Activated naive CD4-positive, alpha-beta T cell treated with Interleukin-2 at 50 U/mL for 16 hours (primary cell): ENCODE measurements at places on chromosomes 13 and 19.

GRCh38 chr13:73967397-73968165 lies 166.6 kb downstream of the KLF12 start:
- DNase-seq: no peak

- no peak for DNase-seq
Measured at GRCh38 chr13:38210928-38211596, 138.6 kb upstream of the UFM1 start.

- no peak for DNase-seq
Measured at GRCh38 chr13:25973085-25973484, 78.7 kb downstream of the SHISA2 start.

DNA sequence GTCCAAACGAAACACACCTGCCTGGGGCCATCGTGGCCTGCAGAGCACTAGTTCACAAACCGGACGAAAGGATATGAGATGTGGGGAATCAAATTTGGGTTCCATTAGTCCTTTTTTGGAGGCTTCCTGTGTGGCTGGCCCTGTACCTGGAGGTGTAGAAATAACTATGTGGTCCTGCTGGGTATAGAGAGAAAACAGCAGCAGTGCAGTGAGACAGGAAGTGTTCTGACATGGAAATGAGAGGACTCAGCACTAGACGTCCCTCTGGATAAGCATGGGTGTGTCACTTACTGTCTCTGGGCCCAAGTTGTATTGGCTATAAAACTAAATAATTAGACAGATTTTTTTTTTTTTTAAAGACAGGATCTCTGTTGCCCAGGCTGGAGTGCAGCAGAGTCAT lies 12.3 kb downstream of the KDELR1 start:
- DNase-seq: no peak

DNA sequence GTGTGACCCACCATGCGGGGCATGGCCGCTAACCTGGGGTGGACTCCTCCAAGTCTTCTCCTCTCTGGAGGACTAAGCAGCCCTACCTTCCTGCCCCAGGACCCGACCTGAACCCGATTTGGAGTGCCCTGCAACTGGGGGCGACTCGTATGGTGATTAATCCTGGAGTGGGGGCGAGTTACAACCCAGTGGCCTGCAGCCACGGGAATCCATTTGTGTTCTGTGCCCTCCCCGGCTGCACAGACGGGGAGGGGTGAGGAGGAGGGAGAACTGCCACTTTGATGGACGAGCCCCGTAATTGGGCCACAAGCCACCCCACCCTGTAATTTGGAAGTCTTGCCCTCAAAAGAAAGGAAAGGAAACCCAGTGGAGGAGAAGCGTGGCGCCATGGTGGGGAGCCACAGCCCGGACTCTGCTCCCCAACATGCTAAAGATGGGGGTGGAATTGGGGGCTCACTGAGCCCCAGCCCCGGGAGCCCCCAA lies 18.0 kb downstream of the PRR36 start:
- DNase-seq: no peak

GRCh38 chr19:3949997-3950859 lies 17.4 kb downstream of the NMRK2 start:
- DNase-seq: no peak

- DNase-seq: no peak
Measured at GRCh38 chr13:76798037-76798436, 88.2 kb downstream of the KCTD12 start.

DNA sequence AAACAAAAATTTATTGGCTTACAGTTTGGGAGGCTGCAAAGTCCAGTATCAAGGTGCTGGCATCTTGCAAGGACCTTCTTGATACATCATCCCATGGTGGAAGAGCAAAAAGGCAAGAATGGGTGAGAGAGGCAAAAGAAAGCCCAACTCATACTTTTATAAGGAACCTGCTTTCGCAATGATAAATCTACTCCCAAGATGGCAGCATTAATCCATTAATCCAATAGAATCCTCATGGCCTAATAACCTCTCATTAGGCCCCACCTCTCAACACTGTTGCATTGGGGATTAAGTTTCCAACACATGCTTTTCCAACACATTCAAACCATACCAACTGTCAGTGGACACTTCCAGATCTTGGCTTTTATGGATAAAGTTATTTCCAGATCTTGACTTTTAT lies 48.7 kb upstream of the ZNF507 start:
- DNase-seq: no peak

GRCh38 chr13:73082895-73083294 lies 24.1 kb downstream of the KLF5 start:
- DNase-seq: no peak
